CD4-positive, alpha-beta T cell treated with Interleukin-17A for 1 hour (primary cell): ENCODE measurements at places on chromosomes 1 and 21.

DNA sequence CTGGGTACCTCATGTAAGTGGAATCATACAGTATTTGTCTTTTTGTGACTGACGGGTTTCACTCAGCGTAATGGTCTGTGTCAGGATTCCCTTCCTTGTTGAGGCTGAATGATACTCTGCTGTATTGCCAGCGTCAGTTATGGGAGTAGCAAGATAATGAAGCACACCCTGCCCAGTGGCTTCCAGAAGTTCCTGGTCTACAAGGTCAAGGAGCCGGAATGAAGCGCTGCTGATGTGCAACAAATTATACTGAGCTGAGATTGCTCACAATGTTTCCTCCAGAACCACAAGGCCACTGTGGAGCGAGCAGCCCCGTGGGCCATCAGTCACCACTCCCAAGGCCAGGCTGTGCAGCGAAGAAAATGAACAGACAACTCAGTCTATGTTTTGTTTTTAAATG lies 24.0 kb upstream of the TDRD10 start:
- no peak for DNase-seq

DNA sequence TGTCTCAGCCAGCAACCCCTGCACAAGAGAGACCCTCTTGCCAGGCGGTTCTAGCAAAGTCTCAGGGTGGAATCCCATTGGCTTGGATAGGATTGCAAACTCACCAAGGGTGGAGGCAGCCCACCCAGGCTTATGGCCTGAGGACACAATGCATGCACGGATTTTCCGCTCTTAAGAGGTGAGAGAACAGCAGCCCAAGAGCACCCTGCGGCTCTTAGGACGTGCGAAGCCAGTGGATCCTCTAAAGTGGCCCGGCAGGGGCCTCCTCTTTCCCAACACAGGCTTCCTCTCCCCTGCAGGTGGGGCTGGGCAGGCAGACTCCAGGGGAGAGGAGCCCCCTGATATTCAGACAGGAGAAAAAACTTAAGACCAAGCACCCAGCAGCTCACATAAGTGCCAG lies 31.2 kb upstream of the TMEM51 start:
- DNase-seq, result no peak

DNA sequence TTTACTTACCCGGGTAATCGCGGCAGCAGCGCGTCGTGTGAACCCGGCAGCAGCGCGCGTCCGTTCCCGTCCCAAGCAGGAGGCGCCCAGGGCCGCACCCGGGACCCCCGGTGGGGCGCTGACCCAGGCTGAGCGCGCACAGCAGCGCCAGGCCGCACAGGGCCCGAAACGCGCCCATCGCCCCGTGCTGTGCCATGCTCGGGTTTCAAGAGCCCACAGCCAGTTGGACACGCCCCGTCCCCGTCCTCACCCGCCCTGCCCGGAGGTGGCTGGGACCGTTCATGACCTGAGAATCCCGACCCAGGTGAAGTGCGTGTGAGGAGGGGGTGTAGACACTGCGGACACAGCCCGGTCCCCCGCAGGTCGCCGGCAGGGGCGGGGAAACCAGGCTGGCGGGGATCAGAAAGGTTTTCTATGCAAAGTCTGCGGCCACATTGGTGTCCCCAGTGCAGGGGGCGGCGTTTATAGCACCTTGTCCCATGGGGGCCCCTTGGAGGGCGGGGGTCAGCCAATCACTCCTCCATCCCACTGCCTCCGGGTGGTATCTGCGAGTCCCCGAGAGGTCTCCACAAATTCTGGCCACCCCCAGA lies at the start of gene TNFRSF18:
TNFRSF18 (minus strand) TSS at position 217 of the 590 bp plus-strand sequence; CDS start at position 196, 21 bp downstream.
- DNase-seq, result peak; percentile 55

DNA sequence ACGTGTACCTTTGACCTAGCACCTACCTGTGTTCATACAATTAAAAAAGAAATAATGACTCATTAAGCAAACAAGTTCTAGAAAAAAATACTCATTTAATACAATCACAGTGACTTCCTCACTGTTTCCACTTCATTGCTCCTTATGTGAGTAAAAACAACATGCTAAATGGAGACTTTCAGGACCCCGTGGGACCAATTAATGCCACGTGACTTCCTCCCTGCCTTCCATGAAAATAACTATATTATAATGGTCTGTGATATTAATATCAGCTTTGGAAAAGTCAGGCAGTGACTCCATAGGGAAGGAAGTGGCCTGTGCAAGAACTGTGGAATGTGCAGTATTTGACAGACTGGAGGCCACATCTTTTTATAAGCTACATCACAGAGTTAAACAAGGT lies 337.8 kb downstream of the HLX start:
- DNase-seq, result no peak

- no peak for DNase-seq
Observed at GRCh38 chr1:7594714-7595295, 176.3 kb upstream of the VAMP3 start.

DNA sequence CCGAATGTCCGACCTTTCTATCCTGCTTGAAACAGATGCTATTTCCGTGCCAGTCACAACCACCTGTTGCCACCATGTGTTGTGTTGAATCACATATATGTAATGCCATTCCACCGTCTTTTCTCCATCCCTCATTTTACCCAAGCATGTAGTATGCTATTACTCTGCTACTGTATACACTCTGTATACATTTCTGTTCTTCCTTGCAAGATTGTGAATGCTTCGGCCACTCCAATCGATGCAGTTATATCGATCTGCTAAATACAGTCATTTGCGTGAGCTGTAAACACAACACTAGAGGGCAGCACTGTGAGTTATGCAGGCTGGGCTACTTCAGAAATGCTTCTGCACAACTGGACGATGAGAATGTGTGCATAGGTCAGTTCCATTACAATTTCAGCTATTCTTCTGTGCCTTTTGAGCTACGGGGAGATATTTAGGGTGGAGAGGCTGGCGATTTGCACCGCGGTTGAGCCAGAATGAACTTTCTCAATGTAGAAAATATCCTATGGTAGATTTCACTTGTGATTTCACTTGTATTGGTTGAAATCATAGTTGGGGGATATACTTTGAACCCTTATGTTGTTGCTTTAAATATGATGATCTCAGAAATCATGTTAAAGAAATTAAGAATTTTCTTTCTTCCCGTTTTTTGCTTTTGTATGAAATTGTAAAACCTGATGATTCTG lies 289.8 kb downstream of the NTNG1 start:
- peak; percentile 11 for DNase-seq

DNA sequence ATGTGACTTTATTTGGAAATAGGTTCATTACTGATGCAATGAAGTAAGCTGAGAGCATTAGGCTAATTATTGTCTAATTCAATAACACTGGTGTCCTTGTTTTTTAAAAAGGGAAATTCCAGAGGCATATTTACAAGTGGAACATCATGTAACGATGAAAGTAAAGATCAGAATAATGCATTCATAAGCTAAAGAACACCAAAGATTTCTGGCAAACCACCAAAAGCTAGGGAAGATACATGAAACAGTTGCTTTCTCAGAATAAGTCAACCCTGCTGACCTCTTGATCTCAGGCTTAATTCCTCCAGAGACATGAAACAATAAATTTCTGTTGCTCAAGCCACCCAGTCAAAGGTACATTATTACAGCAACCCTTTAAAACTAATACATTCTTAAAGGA lies 20.3 kb upstream of the IFI16 start:
- DNase-seq, result no peak
